PC-9 (cell line): ENCODE measurements at places on chromosomes 3 and 15. TPM values are rescaled to one million over a fixed set of nuclear protein-coding genes. Genes with fewer than 3 reads are reported as not detected.

ATP13A5 gene
- total RNA-seq = not detected in 2 replicates

KCNH8 gene
- 0.58 and 0.63 TPM in 2 replicates for total RNA-seq

TLE3 gene
- total RNA-seq = 51.3 and 72.4 TPM in 2 replicates

FHIT gene
- 7.6 and 9.8 TPM in 2 replicates for total RNA-seq

PARP14 gene
- total RNA-seq = 31.6 and 33.3 TPM in 2 replicates

DPPA4 gene
- not detected in 2 replicates for total RNA-seq

SCAMP5 gene
- 17.9 and 19.7 TPM in 2 replicates for total RNA-seq

HTD2 gene
- 6.2 and 7.4 TPM in 2 replicates for total RNA-seq

TMEM202 gene
- not detected in 2 replicates for total RNA-seq

CACNA2D2 gene
- total RNA-seq = not detected in 2 replicates

CLRN1 gene
- not detected in 2 replicates for total RNA-seq

KNG1 gene
- not detected in 2 replicates for total RNA-seq

PPP2R3A gene
- total RNA-seq = 30.0 and 42.6 TPM in 2 replicates
